ENCODE measurements at places on chromosomes 2 and 18. TPM values are rescaled to one million over a fixed set of nuclear protein-coding genes. Genes with fewer than 3 reads are reported as not detected.

Gene RBM43
- 6.5 TPM for total RNA-seq

Gene SGO2
- 20.5 TPM for total RNA-seq

Gene MYO1B
- 55.4 TPM for total RNA-seq

Gene RBFA
- 30.5 TPM for total RNA-seq

Gene NOSTRIN
- total RNA-seq, result not detected

Gene RTP5
- not detected for total RNA-seq

Gene ORC2
- 34.0 TPM for total RNA-seq

Gene RFTN2
- 9.9 TPM for total RNA-seq

Gene CPO
- total RNA-seq, result not detected

Gene PDCL3
- 32.3 TPM for total RNA-seq

Gene ARPC2
- 455 TPM for total RNA-seq

Gene TMEM17
- total RNA-seq, result 1.2 TPM

Gene PDCD1
- not detected for total RNA-seq

Gene C2orf66
- total RNA-seq, result 0.27 TPM

Gene EN1
- not detected for total RNA-seq

Gene FMNL2
- total RNA-seq, result 28.0 TPM

Gene RND3
- total RNA-seq, result 132 TPM

Gene LRRC30
- total RNA-seq, result not detected

Gene MBOAT2
- total RNA-seq, result 17.9 TPM

Gene ST8SIA3
- total RNA-seq, result not detected

Gene MAB21L4
- not detected for total RNA-seq

Gene NOL4
- not detected for total RNA-seq

Gene B3GNT2
- 21.2 TPM for total RNA-seq

Gene ZEB2
- 49.6 TPM for total RNA-seq

Gene ABCB6
- 26.6 TPM for total RNA-seq

Gene MERTK
- total RNA-seq, result 37.3 TPM

Gene GKN1
- not detected for total RNA-seq

Gene ITGA4
- total RNA-seq, result 2.8 TPM

Gene ADRA2B
- not detected for total RNA-seq

Gene MAP3K19
- not detected for total RNA-seq

Gene SALL3
- total RNA-seq, result not detected

Gene COL4A4
- total RNA-seq, result not detected

Gene TMEM182
- total RNA-seq, result 0.95 TPM

Gene MFSD6
- 4.5 TPM for total RNA-seq

Gene GRB14
- total RNA-seq, result 2.7 TPM

Gene GKN2
- not detected for total RNA-seq

Gene CD207
- total RNA-seq, result not detected

Measured in endothelial cell of umbilical vein (primary cell).